ENCODE measurements at places on chromosomes 6 and 20.

- DNase-seq: no peak
These were observed 81.0 kb upstream of the SNX9 start for GRCh38 chr6:157741948-157742556.

GRCh38 chr6:28895131-28895812, 28.5 kb downstream of the TRIM27 start:
- peak; percentile 84 for DNase-seq

GRCh38 chr6:170369403-170369802, 62.8 kb downstream of the FAM120B start:
- no peak for DNase-seq

- no peak for DNase-seq
These were observed 9.2 kb downstream of the POU3F2 start for GRCh38 chr6:98843271-98844243.

Data from bone marrow (tissue), 2 donors.